ENCODE measurements at places on chromosomes 6 and 20.

- no peak for DNase-seq
These were observed 64.5 kb downstream of the GMPR start for GRCh38 chr6:16302721-16303552.

GRCh38 chr20:17570347-17571152, 675 bp downstream of the DSTN start:
- no peak for DNase-seq

DNA sequence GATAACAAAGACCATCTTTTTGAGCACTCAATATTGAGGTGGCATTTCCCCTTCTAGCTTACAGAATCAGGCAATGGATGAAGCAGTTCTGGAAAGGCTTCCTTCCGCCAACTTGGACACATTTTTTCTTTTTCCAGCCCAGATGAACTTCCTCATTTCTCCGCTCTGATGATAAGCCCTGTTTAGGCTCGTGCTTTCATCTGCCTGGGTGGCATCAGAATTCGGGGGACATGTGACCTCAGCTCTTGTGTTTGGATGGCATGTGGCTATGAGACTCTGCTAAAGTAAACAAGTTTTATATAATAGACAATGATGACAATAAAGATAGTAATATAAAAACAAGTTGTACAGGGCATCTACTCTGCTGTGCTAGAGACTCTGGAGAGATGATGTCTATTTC, 796.7 kb downstream of the DHX35 start:
- DNase-seq: no peak

DNA sequence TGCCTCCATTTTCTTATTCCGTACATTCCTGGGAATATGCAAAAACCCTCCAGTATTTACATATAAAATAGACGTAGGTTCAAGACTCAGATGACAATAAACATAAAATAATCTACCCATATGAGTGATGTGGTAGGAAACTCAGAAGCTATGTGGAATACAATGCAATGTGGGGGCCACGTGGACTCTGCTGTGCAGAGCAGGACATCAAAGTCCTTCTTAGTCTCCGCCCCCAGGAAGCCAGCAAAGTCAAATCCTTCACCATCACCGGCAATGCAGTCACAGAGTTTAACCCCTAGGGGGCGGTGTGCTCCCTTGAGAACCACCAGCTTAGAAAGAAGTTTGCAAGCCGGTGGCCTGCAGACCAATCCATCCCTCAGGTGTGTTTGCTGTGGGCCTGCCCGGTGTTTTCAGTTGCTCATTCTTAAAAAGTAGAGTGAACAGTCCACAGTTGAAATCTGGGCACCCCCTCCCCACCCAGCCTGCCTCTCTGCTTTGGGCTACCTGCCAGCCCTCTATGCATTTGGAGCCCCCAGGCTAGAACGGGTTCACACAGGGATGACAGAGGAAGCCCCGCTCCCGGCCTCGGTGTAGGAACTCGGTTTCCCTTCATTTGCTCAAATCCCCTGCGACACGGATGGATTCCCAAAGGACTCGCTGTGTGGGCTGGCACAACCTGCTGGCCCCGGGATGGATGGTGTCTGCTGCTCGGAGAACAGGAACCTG, 59.9 kb downstream of the SULF2 start:
- DNase-seq: peak; percentile 64

DNA sequence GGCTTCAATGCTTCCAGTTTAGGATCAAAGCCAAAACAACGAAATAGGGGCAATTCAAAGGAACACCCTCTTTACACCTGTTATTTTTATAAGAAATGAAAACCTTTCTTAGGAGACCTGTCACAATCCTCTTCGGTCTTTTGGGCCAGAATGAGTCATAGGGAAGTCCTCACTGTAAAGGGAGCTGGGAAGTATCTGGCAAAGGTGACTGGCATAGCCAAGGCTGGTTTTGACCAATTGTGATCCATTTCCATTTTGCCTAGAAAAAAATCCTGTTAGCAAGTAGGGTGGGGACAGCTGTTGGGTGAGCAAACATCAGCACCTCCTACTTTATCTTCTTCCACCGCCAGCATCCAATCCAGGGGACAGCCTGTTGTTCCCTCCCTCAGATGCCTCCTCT, 343.2 kb upstream of the SULF2 start:
- no peak for DNase-seq

DNA sequence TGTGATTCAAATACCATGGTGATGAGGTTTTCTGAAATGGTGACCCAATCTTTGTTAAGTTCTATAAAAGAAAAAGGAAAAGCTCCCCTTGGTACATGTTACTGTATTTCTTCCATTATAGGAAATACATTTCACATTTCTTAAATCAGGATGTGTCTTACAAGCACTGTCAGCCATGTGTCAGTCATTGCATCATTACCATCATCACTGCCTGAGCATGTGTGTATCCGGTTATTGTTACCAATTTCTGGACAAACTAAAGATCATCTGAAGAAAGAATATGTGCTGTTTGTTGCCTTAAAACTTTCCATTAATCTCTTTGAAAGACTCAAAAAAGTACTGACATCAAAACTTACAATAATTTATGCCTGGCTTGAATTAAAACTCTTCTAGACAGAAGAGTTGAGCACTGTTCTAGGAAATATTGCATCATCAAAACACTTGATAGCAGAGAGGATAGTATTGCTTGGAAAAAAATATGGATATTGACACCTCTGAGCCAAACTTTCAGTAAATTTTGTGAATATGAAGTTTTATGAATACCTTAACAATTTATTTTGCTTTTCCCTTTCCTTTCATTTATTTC, 7.1 kb upstream of the TSPYL1 start:
- DNase-seq: no peak

DNA sequence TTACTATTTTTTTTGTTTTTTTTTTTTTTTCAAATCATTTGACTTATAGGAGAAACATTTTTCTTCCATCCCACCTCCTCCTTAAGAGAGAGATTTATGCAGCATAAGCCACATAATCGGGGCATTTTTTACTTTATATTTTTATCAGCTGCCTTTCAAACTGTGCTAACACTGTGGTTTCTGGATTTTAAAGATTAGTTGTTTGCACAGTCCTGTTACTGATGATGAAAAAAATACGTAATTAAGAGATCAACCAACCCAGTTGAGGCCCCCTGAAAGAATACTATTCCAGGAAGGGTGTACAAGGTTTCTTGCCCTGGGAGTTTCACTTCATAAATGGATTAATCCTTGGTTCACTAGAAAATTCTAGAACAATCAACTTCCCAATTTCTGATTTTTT, 68.3 kb downstream of the MMS22L start:
- DNase-seq: no peak

- no peak for DNase-seq
These were observed 121.1 kb downstream of the TRIM27 start for GRCh38 chr6:28802417-28803336.

DNA sequence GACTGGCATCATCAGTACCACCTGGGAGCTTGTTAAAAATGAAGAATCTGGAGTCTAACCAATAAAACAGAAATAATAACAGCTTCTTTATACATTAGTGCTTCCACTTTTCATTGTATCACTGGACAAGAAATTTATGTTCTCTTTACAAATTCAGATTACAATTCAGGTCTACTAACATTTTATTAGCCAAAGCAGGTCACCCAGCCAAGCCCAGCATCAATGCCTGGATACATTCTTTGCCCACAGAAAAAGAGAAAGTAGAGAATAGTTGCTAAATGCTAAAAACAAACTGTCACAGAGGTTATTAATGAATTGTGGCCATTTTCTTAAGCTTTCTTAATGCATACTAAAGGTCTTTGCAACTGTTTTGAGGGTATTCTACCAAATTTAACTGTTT, 458.3 kb downstream of the BTBD3 start:
- DNase-seq: no peak

GRCh38 chr6:154360476-154360875, 3.9 kb upstream of the IPCEF1 start:
- DNase-seq: no peak

- DNase-seq: no peak
These were observed 40.3 kb upstream of the GFOD1 start for GRCh38 chr6:13527671-13528056.

DNA sequence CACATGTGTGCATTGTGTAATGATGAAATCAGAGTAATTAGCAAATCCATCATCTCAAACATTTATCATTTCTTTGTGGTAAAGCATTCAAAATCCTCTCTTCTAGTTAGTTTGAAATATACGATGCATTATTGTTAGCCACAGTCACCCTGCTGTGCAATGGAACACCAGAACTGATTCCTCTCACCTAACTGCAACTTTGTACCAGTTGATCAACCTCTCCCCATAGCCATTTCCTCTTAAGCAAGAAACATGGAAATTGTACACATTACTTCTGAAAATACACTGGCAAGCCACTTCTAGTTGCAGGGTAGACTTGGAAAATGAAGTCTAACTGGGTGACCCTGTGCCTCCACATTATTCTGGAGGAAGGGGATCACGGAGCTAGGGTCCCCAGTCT, 58.1 kb upstream of the ESR1 start:
- no peak for DNase-seq

- DNase-seq: no peak
These were observed 260.4 kb upstream of the THEMIS start for GRCh38 chr6:128161263-128161662.

DNA sequence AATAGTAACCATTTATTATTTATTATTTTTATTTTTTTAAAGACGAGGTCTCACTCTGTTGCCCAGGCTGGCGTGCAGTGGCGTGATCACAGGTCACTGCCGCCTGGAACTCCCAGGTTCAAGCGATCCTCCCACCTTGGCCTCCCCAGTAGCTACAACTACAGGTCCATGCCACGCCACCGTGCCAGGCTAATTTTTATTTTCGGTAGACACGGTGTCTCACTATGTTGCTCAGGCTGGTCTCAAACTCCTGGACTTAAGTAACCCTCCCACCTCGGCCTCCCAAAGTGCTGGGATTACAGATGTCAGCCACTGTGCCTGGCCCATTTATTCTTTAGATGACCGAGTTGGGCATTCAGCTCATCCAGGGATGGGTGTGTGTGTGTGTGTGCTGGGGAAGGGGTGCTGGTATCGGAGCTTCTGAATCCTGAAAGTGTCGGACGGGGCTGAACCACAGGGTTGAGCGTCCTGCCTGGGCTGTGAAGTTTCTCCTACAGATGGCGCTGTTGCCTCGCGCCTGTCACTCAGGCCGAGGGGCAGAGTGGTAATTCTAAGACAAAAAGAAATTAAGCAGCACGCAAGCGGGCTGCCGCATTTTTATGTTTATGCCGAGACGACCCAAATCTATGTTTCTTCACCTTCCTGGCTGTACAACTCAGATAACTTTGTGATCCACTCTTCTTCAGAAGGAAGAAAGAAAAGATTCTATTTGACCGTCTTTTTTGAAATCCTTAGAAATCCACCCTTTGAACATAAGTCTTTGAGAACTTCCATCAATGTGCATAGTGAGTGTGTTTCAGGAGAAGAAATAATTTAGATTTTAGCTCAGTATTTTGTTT, 252.8 kb downstream of the CDH26 start:
- DNase-seq: peak; percentile 35

DNA sequence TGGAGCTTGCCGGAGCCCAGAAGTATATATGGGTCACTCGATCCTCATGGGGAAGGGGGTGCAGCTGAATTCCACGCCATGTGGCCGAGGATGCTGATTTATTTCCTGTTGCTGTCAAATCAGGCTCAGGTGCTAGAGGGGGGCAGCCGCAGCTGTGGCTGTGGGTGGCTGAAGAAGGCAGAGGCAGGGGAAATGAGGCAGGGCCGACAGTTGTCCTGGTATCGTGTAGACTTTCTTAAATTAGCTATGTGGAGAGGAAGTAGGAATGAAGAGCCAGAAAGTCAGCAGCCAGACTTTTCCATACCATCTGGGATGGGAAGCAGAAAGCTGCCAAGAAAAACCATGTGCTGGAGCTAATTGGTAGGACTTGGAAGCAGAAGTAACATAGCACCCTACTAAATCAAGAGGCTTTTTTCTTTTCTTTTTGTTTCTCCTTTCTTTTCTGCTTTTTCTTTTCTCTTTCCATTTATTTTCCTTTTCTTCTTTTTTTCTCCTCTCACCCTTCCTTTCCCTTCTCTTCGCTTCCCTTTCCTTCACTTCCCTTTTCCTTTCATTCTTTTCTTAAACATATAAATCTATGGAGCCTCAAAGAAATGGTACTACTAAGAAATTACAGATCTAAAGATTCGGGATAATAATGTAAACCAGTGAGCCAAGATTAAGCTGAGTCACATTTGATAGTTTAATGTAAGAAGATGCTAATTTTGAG, 90.6 kb upstream of the CD83 start:
- DNase-seq: no peak

- DNase-seq: no peak
These were observed 7.1 kb downstream of the MOCS1 start for GRCh38 chr6:39927159-39927558.

GRCh38 chr6:45156075-45156474, 172.1 kb upstream of the RUNX2 start:
- DNase-seq: no peak

GRCh38 chr6:20135677-20136268, 76.5 kb downstream of the MBOAT1 start:
- no peak for DNase-seq
